ENCODE measurements at places on chromosomes 4 and X. TPM values are rescaled to one million over a fixed set of nuclear protein-coding genes. Genes with fewer than 3 reads are reported as not detected.

Gene IGFBP7
- 228 TPM for total RNA-seq

Gene ATP1B4
- not detected for total RNA-seq

Gene TLR2
- 4.4 TPM for total RNA-seq

Gene DDX53
- total RNA-seq = not detected

Gene ETDB
- total RNA-seq = not detected

Gene FAT4
- total RNA-seq = 1.4 TPM

Gene GPR82
- total RNA-seq = not detected

Gene MAGEA8
- total RNA-seq = not detected

Gene CT83
- not detected for total RNA-seq

Gene KLHL4
- total RNA-seq = not detected

Gene STK32B
- total RNA-seq = 8.3 TPM

Gene IL1RAPL2
- total RNA-seq = 0.14 TPM

Gene GLRA2
- total RNA-seq = not detected

Gene GPR101
- total RNA-seq = not detected
